GM12891 (cell line): ENCODE measurements at places on chromosomes 3 and 15.

DNA sequence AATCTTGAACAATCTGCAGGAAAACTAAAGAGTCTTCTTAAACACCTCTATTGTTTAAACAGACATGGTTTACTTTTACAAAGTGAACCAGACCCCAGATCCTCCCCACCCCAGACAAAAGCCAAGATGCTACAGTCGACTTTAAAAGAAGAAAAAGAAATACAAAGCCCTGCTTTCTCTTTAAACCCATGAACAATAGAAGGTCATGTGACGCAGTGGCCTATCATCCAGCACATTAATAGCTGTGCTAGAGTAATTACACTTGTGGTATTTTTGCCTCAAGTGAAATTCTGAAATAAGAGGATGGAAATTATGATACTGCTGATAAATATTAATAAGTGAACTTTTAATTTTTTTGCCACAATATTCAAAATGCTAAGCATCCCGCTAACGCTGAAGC, 613.4 kb downstream of the FOXP1 start:
- DNase-seq: no peak

- DNase-seq: no peak
Observed at GRCh38 chr3:49865198-49865784, 4.4 kb downstream of the CAMKV start.

DNA sequence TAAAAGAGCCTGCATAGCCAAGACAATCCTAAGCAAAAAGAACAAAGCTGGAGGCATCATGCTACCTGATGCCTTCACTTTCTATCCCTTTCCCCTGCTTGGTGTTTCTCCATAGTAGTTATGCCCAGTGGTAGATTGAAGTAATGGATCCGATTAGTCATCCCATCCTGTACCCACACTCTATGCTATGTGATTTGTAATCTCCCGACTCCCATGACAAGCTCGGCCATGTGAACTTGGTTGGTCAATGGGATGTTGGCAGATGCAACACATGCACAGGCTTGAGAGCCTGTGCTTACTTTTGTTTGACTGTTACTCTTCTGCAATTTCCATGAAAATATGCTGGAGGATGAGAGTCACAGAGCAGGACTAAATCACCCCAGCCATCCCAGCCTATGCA, 334.9 kb upstream of the DPH6 start:
- no peak for DNase-seq

- no peak for DNase-seq
Observed at GRCh38 chr3:62653796-62654195, 221.4 kb downstream of the CADPS start.

- DNase-seq: no peak
Observed at GRCh38 chr3:69200384-69201068, 78.1 kb upstream of the LMOD3 start.

DNA sequence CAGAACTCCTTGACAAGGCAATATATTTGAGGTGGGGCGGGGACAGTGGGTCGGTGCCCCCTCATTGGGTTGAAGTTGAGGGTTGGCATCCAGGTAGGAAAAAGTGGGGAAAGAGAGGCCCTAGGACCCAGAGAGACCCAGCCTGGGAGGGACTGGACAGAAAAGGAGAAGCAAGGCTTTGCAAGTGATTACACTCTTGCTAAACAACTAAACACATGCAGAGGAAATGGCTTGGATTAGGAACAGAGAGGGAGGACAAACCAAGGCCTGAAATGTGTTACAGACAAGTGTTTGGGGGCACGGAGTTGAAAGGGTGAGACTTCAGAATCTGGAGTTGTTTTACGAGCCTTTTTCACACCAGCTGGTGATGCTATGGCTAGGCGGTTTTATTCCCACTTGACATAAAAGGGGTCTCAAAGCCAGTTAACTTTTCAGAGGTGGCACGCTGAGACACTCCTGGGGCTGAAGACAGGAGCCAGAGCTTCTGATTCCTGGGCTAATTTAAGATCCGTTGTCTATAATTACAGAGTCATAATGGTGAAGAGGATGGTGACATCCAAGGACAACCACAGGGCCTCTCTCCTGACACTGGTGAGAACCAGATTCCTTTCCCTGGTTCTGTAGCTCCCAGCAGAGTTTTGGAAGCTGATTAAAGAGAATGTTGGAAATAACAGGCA, 7.7 kb upstream of the KCTD6 start:
- DNase-seq: no peak

- DNase-seq: no peak
Observed at GRCh38 chr15:73744293-73744692, 8.9 kb downstream of the INSYN1 start.

DNA sequence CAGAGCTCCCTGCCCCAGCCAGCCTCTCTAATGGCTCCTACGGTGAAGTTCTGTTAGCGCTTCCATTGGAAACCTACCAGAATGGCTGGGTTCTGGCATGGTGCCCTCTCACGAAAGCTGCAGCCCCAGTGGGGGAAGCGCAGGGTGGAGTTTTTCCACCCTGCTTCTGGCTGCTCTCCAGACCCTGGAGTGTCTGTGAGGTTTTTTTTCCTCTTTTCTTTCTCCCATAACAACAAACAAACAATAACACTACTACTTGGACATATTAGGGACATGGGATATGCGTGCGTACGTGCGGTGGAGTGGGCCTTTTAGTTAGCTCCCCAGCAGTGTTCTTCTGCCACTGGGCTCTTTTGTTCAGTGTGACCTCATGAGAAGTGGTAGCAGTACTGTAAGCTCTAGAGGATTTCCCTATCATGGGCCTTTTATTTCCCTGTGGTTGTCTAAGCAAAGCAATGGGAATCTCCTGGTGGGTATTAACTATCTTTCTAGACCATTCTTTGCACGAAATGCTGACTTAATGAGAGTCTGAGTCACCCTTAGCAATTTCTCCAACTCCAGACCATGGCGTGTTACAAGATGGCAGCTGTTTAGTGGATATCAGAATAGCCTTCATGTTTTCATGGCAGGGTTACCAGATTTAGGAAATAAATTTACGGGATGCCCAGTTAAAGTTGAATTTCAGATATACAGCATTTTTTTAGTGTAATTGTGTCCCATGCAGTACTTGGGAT, 161.9 kb downstream of the FNDC3B start:
- DNase-seq: no peak

DNA sequence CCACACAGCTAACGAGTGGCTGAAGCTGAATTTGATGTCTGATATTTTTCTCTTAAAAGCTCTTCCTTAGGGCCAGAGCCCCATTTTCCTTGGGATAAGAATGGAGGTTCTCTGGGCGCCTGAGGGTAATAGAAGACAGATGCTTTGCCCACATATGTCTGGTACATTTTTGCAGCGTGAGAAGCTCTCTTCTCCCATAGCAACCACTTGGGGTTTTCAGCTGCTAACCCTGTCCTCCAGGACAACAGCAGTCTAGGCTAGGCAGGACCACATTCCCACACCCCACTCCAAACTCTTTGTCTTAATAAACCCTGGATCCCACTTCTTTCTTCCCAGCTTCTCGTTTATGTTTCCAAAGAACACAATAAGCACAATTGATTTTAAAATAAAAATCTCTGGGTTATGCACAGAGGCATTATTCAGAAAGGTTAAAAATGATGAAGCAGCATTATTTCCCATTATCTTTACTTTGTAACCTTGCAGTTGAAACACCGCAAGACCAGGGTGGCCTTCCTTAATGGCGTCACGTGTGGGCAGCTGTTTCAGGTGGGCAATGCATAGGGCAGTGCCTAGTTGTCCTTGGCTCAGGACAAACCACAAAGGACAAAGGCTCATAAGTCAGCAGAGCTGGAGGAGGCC, 56.5 kb upstream of the NTRK3 start:
- no peak for DNase-seq

DNA sequence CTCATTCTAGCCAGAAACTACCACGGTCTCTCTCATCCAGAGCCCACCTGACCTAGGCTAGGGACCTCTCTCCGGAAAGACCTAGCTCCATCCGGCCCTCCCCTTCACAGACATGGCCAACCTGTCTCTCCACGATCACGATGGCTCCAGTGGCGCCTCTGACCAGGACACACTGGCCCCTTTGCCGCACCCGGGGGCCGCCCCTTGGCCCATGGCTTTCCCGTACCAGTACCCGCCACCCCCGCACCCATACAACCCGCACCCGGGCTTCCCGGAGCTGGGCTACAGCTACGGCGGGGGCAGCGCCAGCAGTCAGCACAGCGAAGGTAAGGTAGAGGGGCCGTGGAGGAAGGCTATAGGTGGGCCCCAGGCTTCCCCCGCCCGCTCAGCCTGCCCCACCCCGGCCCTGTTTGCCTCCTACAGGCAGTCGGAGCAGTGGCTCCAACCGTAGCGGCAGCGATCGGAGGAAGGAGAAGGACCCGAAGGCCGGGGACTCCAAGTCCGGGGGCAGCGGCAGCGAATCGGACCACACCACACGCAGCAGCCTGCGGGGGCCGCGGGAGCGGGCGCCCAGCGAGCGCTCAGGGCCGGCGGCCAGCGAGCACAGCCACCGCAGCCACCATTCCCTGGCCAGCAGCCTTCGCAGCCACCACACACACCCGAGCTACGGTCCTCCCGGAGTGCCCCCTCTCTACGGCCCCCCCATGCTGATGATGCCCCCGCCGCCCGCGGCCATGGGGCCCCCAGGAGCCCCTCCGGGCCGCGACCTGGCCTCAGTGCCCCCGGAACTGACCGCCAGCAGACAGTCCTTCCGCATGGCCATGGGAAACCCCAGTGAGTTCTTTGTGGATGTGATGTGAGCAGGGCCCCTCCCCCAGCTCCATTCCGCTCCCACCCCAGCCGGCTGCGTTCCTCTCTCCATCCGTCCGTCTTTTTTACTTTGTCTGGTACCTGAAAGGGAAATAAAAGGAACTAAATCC, 4.5 kb upstream of the AP2M1 start:
- DNase-seq: no peak

- DNase-seq: no peak
Observed at GRCh38 chr15:98385752-98386381, 262.5 kb upstream of the IGF1R start.

GRCh38 chr3:66464512-66464894, 36.3 kb downstream of the LRIG1 start:
- DNase-seq: no peak

- no peak for DNase-seq
Observed at GRCh38 chr3:31968369-31968926, 12.6 kb downstream of the OSBPL10 start.

- DNase-seq: no peak
Observed at GRCh38 chr15:78265137-78265460, 737 bp downstream of the DNAJA4 start.

- no peak for DNase-seq
Observed at GRCh38 chr3:161093895-161094294, 11.3 kb downstream of the B3GALNT1 start.

GRCh38 chr3:170740726-170741591, 129.0 kb downstream of the RPL22L1 start:
- DNase-seq: no peak

GRCh38 chr15:48774484-48774883, 36.4 kb downstream of the CEP152 start:
- DNase-seq: no peak

- DNase-seq: no peak
Observed at GRCh38 chr3:194879991-194880939, 194.6 kb downstream of the FAM43A start.

GRCh38 chr3:48859206-48859605, 11.5 kb upstream of the PRKAR2A start:
- no peak for DNase-seq

- no peak for DNase-seq
Observed at GRCh38 chr3:138034918-138035317, 25.0 kb downstream of the CLDN18 start.

DNA sequence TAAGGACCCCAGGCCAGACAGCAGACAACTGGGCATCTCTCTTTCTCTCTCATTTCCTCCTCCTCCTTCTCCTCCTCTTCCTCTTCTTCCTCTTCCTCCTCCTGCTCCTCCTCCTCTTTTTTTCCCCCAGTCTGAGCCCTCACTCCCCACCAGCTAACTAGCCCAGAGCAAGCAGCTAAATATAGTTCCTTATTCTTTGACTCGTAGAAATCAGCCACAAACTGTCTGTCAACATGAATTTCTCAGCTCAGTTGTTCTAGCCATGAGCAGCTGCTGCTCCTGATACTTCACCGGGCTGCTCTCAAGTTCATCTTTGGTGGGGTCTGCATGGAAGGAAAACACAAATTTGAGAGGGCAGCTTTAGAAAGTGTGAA, 19.2 kb upstream of the LOXL1 start:
- no peak for DNase-seq

- no peak for DNase-seq
Observed at GRCh38 chr15:82043130-82043673, 2.6 kb downstream of the MEX3B start.

DNA sequence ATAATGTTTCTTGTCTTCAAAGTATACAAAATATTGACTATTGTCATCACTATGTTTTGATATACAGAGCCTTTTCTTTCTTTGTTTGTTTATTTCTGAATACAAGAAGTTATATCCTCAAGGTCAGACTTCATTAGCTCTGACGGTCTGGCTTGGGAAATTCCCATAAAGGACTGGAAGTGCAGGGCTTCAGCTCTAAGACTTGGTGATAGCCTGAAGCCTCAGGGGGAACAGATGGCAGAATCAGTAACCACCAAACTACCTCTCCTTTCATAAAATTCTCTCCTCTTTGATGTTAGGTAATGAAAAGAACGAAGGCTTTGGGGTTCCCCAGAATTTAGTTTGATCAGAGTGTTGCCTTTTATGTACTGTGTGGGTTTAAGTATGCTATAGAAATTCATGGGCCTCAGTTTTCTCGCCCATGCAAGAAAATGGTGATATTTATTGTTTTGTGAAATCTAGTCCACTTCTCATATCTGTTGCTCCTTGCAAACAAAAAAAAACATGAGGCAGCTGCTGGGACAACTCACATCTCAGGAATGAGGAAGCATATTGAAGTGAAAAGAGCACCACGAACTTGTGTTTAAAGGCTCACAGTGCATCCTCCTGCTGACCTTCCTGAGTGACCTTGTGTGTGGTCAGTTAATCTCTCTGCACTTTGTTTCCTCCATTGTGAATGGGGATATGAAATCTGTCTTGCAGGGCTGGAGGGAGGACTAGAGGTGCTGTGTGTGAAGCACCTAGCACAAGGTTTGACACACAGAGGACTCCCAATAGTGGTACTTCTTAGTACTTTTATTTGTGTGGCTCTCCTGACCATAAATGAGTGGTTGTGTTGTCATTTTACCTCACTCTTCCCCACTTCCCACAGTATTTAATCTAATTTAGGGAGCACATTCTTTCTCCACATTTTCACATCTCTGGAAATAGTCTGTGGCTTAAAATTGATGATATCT, 569.8 kb upstream of the IL12A start:
- no peak for DNase-seq

GRCh38 chr3:185726254-185726967, 98.4 kb downstream of the IGF2BP2 start:
- no peak for DNase-seq

- no peak for DNase-seq
Observed at GRCh38 chr3:156489462-156489911, 65.4 kb downstream of the SSR3 start.

- no peak for DNase-seq
Observed at GRCh38 chr3:126995926-126996512, 13.1 kb downstream of the PLXNA1 start.

DNA sequence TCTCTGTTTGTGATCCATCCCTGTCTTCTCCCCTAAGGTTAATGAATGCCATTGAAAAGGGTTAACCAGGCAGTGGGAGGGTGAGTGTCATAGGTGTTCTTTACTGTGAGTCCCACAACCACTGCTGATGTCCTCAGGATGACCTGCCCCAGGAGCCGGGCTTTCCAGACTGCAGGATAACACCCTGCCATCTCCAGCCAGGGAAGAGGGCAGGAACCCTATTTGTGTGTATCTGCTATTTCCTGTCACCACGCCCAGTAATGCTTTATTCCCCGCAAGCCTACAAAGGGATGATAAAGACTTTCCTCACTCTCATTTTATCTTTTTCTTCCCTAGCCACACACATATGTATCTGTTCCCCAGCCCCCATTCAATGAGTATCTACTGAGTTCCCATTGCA, 15.6 kb upstream of the CTXND1 start:
- DNase-seq: no peak

GRCh38 chr3:42022355-42022754, 60.5 kb upstream of the ULK4 start:
- DNase-seq: no peak
